Islet precursor cell (in vitro differentiated cells): ENCODE measurements at places on chromosomes 2 and 18.

DNA sequence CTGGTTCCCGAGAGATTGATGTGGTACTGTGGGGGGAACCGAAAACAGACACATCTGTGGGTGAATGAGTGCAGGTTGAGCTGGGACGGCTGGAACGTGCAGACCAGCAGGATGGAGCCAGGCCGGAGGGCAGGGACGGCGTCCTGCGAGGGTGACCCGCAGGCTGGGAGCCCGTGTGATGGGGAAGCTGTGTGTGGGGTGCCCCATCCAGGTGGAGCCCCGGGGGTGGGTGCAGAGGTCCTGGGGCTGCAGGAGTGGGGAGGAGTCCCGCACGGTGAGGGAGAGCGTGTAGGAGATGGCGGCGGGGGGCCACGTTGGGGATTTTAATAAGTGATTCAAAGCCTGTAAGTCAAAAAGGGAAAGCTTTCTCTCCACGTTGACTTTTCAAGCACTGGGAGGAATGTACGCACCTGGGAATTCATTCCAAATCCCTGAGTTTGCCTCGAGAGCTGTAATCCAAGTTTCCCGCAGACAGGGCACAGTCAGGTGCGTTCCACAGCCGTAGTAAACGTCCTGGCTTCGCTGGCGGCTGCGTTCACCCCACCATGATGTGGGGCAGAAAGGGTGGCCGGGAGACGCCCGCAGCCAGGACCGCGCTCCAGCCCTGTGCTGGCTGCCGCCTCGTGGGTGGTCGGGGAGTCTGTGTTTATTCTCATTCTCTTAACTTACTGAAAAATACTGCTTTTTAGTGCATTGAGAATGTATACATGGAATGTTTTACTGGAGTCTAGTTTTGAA lies 54.0 kb downstream of the NFATC1 start:
- no peak for DNase-seq

DNA sequence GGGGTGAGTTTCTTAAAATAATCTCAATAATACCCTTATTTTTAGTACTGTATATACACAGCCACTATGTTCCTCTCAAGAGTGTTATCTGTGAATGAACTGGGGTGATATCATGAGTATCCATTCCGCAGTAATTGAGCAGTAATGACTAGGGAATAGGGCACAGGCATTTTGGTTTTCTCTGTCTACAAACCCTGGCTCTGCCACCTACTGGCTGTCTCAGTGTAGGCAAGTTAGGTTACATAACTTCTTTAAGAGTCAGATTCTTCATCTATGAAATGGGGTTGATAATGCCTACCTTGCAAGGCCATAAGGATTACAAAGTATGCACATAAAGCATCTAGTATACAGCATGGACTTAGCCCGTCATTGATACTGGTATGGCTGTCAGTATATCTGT lies 555.8 kb downstream of the NRXN1 start:
- no peak for DNase-seq

GRCh38 chr18:10417191-10417590 lies 37.2 kb upstream of the APCDD1 start:
- DNase-seq, result peak; percentile 61

DNA sequence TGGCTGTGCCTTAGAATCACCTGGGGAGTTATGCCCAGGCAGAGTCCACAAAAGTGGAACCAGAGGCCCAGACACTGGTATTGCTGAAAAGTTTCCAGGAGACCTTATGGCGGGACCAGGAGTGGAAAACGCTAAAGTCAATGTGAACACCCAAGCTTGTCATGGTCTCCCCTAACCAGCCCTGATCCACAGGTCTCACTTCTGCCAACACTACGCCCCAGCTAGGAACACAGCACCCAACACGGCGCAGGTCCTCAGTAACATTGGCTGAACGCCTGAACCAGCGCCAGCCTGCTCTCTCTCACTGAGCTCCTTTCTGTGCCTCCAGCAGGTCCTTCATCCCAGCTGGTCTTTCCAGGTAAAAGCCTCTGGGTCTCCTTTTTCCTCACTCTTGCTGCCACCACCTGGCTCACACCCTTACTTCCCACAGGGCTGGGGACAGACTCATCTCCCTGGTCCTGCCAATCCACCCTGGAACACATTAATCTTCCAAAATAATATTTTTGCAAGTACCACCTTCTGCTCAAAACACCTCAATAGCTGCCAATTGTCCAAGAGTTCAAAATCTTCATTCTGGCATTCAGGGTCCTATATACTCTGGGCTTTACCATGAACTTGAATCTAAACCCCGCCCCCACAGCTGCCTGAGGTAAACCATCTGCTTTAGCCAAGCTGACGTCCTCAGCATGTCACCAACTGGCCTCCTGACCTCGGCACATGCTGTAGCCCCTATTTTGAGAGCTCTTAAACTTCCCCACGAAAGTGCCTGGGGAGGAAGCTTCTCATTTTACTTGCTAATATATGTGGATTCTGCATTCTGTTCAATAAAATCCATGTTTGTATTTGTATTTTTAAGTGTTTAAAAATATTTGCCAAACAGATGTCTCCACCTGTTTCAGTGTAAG lies 34.6 kb downstream of the ADCY3 start:
- no peak for DNase-seq

DNA sequence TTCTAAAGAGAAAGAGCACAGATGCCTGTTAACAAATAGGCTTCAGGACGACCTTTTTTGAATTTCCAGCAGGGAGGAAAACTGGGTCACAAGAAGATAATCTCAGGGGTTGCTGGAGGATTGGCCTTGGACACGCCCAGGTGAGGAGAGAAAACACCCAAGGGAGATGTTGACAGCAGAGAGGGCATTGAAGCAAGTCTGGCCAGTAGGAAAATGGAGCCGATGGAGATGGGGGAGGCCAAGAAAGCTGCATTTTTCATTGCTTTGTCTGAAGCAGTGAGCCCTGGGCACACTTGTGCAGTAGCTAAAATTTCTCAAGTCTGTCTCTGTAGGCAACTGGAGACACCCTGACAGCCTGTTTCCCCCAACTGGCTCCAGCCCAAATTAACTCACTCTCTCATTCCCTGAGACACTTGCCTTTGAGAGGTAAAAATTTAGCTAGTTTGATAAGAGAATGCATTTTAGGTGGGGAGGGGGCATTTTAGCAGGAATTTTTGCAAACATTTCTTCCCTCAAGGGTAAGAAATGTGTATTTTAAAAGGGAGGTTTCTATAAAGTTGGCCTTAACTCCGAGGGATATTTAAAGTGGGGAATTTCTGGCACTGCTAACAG lies 165.5 kb downstream of the TGIF1 start:
- peak; percentile 48 for DNase-seq

DNA sequence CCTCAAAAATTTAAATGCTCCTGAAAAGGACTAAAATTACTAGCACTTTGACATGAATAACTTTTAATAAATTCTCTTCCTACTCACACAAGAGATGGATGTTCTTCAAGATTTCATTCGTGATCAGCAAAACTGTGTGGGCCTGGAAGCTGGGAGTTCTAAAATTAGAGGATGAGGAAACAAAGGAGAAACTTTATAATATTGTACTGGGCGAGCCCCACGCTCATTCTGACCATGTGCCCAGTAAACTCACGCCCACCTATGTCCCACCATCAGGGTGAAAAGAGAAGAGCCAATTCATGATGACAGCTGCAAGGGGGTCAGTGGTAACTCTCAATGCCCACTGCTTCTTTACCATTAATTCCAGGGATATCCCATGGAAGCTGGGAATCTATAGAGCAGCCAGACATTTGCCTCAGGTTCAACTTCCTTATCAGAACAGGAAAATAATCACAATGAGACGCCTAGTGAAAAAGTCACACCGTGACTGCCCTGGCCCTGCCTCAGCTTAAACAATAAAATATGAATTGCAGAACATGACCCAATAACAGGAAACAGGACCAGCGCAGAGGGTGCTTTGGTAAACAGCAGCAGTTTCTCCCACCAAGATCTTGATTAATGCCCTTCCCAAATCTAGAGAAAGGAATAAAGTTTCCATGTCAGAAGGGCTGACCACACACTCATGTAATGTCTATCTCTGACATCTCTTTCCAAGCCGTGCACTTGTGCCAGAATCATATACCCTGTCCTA lies 438.6 kb downstream of the TXNL1 start:
- no peak for DNase-seq
